ENCODE measurements at places on chromosomes 5 and 9.

DNA sequence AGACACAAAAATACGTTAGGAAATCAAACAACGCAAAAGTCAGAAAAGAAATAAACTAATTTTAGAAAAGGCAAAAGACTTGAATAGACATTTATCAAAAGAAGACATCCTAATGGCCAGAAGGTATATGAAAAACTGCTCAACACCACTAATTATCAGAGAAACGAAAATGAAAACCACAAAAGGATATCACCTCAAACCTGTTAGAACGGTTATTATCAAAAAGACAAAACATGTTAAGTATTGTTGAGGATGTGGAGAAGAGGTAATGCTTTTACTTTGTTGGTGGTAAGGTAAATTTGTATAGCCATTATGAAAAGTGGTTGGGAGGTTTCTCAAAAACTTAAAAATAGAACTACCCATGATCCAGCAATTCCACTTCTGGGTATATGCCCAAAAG, 230.0 kb upstream of the RGMB start:
- DNase-seq, result no peak

DNA sequence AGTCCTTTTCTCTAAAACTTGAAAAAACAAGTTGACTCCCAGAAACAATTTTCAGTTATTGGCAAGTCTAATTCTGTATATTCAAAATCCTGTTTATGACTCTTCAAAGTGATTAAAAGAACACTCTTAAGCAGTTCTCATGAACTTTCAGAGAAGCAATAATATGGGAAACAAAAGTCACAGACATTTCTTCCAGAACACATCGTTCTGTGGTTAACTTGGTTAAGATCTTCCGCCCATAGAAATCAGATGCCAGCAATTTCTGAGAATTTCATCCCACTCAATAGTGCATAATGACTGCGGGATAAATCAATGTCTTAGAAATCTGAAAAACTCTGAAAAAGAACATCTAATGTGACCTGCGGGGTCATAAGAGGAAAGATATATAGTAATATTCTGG, 300.5 kb downstream of the COX7C start:
- DNase-seq, result no peak

- no peak for DNase-seq
These were observed at the start of gene GABRP for GRCh38 chr5:170783498-170784247. GABRP (plus strand) TSS chr5:170783725; CDS start chr5:170788616, 4,891 bp downstream.

GRCh38 chr9:129352146-129352865, 174.2 kb upstream of the IER5L start:
- no peak for DNase-seq

GRCh38 chr9:86354818-86355309, 654 bp upstream of the TUT7 start:
- DNase-seq, result peak; percentile 41

DNA sequence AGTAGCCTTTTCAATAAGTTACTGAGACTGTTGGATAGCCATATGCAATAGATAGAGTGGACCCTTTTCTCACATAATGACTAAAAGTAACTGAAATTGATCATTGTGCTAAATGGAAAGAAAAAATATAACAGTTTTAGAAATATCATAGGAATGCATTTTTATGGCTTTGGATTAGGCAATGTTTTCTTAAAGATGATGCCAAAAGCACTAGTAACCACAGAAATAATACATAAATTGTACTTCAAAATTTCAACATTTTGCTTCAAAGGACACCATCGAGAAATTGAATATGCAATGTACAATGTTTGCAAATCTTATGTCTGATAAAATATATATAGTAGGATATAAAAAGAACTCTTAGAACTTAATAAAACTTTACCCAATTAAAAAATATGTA, 1267.5 kb upstream of the CDH9 start:
- no peak for DNase-seq

GRCh38 chr9:108156270-108156998, 666.9 kb upstream of the KLF4 start:
- peak; percentile 71 for DNase-seq
